ENCODE measurements at places on chromosomes 3 and 15.

- no peak for DNase-seq
These were observed 43.8 kb downstream of the RAB6B start for GRCh38 chr3:133851931-133852330.

DNA sequence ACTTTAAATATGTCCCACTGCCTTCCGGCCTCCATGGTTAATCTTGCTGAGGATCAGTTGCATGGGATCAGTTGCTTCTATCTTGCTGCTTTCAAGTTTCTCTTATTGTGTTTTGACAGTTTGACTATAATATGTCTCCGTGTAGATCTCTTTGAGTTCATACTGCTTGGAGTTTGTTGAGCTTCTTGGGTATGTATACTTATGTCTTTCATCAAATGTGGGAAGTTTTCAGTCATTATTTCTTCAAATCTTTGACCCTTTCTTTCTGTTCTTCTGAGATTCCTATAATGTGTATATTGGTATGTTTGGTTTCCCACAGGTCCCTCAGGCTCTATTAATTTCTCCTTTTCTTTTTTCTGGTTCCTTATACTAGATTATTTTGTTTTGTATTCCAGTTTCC lies 30.8 kb downstream of the PCCB start:
- no peak for DNase-seq

DNA sequence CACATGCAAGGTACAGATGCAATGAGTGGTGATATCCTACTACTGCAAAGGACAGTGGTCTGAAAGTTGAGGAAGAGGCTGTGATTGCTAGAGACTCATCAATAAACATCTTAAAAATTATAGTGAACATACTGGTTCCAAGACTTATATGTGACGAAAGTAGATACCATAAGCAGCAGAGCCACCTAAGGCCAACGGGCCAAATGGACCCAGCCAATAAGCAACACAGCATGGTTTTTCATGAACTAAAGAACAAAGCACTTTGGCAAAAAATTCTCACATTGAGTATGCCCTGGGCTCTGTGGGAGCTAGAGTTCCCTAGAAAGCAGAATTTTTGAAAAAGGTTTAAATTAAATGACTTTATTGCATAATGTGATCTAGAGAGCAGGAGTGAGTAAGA lies 272.1 kb downstream of the SI start:
- no peak for DNase-seq

GRCh38 chr3:189103208-189103607 lies 68.6 kb upstream of the TPRG1 start:
- no peak for DNase-seq

- DNase-seq: no peak
These were observed 50.4 kb upstream of the FILIP1L start for GRCh38 chr3:100164743-100165142.

- no peak for DNase-seq
These were observed 640.9 kb downstream of the SQOR start for GRCh38 chr15:46275701-46276100.
